ENCODE measurements at places on chromosomes 13 and 19.
A peak's percentile ranks its signal among the peaks of the same experiment; 100 is the strongest.

GRCh38 chr19:6580313-6580712 is 10.6 kb downstream of the CD70 start:
- peak; percentile 94 for DNase-seq

DNA sequence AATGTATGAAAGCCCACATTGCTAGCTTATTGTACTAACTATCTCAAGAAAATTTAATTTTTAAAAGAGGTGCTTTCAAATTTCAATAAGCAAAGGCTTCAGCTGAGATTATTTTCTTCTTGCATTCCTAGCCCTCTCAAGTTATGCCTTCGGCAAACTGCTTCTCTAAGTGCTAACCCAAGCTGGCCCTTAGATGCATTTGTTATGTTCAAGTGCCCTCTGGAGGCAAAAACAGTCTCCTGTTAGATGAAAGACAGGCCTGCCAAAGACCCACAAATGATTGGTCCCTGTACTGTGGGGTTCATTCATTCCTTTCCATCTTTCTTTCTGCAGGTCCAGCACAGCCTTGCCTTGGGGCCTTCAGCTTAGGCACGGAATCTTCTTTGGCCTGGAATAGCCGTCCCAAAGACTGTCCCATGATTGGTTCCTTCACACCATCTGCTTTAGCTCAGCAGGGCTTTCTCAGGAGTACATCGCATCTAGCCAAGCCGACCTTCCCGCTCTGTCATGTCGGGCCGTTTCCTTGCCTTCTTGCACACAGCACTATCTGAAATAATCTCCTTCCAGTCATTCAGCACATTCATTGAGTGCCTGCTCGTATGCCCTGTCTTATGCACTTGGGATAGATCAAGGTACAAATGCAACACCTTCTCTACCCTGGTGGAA is 26.4 kb upstream of the TPTE2 start:
- DNase-seq: peak; percentile 71

DNA sequence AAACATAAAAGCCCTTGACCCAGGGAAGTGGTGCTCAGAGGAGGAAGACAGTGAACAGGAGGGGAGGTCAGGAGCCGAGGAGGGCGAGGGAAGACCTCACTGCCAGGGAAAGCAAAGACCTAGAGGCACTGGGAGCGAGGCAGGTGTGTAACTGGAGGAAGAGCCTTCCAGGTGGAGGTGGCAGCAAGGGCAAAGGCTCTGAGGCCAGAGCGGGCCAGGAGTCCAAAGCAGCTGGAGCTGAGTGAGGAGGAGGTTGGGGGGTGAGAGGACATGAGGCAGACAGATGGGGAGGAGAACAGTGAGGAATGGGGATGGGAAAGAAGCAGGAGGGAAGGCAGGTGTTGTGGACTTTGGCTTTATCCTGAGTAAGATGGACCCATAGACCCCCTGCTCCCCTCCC is 3.7 kb downstream of the UPK1A start:
- DNase-seq: no peak

DNA sequence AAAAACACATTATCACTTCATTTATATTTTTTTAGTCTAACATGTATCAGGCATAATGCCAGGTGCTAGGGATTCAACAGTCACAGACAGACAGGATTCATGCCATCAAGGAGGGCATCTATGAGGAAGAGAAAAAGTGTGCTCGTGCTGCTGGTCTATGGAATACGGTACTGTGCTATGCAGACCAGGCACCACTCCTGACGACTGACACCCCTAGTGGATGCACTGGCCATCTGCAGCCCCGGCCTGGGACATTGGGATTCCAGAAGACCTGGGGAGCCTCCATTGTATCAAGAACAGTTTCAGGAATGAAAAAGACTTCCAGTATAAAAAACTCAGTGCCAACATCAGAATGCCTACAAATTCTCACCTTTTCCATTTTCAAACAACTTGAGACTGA is 94.0 kb downstream of the KLF12 start:
- peak; percentile 61 for DNase-seq

DNA sequence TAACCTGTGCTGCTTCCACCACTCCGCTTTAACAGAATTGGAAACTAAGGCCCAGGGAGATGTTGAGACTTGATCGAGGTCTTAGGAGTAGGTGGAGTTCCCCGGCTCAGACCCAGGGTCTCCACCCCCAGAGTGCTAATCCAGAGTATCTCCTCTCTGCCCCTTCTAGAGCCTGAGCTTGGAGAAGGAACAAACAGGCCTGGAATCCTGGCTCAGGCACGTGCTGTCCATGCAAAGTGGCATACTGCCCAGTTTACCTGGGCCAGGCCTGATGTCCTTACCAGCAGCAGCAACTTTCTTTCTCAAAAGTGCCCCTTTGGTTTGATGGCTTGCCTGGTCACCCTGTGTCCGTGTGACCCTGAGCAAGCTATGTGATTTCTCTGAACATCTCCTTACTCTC is 3.7 kb downstream of the SYNGR4 start:
- no peak for DNase-seq

GRCh38 chr19:344625-345319 is at the start of gene MIER2:
Gene MIER2 (minus strand): TSS chr19:344796. CDS start chr19:344782, 14 bp downstream.
- no peak for DNase-seq

- no peak for DNase-seq
These were observed 2.5 kb downstream of the KDM4B start for GRCh38 chr19:4971424-4971793.

DNA sequence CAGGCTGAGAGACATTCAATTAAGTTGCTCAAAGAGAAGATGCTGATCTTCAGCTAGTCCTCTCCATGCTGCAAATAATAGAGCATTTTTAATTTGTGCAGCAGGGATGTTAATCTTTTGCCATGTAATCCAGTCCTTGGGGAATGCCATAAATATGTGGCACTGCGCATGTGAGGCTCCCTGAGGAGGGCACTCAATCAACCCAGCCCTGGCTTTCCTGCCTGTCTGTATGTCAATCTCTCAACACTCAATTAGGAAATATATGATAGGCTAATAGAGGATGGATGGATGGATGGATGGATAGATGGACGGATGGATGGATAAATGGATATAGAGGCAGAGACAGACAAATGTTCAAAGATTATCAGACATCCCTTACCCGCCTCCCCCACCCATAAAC is 31.6 kb upstream of the POP4 start:
- DNase-seq: no peak

- no peak for DNase-seq
These were observed 8.7 kb downstream of the PIK3R2 start for GRCh38 chr19:18161636-18162002.

DNA sequence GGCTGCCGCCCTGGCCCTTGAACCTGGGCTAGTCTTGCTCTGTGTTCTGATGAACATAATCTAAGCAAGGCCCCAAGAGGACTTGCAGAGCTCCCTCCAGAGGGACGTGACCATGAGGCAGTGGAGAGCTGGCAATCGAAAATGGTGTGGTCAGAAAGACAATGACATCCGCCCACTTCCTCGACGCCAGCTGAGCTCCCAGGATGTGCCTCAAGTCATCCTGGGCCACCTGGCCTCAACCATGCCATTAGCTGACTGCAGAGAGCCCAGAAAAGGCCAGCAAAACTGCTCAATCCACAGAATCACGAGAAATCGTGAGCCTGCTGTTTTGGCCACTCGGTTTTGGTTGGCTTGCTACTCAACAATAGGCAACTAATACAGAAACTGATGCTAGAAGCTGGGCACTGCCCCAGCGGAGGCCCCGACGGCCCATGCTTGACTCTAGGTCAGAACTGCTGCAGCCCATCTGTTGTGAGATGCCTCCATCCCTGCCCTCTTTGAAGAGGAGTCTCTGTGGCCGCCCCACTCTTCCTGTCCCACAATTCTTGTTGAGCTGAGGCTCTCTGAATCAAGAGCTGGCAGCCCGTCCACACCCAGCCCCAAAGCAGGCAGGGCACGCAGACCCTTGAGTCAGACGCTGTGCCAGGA is 53.3 kb downstream of the STK24 start:
- no peak for DNase-seq

DNA sequence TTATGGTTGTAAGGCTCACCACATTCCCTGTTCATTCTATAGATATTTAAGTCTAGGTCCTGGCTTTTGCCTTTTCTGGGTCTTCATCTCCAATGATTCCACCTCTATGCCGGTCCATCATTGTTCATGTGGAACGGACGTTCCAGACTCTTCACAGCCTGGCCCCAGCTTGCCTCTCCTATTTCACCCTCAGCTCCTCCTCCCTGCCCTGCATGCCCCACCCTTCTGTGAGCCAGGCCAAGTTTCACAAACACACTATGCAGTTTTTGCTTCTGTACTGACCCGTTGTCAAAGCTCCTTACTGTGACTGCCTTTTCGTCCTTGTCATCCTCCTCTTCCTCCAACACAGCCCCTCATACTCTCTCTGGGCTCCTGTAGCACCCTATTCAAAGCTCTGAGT is 31.3 kb downstream of the TEX26 start:
- DNase-seq: peak; percentile 18

DNA sequence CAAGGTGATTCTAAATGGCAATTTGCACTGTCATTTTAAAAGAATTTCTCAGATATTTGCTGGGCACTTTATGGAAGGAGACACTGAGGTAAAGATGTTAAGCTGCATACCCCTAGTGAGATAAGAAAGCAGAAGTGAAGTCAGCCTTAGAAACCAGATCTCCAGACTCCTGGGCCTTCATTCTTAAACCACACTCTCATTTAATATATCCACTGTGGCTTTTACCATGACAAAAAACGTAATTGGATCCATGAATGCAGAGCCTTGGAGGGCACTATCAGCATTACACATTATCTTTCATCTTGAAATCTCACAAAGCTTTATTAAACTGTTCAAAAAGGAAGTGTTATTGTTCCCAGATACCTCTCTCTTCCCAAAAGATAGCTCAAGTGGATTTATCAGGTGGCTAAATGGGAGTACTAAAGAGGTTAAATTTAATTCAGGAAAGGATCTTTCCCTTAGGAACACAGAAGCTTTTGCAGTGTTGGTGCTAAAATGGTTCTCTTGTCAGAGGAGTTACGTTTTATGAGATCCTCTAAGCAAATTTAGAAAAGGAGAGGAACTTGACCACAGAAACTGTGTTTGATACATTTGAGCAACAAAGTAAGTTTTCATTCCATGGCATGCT is 1060.4 kb downstream of the EFNB2 start:
- DNase-seq: no peak

DNA sequence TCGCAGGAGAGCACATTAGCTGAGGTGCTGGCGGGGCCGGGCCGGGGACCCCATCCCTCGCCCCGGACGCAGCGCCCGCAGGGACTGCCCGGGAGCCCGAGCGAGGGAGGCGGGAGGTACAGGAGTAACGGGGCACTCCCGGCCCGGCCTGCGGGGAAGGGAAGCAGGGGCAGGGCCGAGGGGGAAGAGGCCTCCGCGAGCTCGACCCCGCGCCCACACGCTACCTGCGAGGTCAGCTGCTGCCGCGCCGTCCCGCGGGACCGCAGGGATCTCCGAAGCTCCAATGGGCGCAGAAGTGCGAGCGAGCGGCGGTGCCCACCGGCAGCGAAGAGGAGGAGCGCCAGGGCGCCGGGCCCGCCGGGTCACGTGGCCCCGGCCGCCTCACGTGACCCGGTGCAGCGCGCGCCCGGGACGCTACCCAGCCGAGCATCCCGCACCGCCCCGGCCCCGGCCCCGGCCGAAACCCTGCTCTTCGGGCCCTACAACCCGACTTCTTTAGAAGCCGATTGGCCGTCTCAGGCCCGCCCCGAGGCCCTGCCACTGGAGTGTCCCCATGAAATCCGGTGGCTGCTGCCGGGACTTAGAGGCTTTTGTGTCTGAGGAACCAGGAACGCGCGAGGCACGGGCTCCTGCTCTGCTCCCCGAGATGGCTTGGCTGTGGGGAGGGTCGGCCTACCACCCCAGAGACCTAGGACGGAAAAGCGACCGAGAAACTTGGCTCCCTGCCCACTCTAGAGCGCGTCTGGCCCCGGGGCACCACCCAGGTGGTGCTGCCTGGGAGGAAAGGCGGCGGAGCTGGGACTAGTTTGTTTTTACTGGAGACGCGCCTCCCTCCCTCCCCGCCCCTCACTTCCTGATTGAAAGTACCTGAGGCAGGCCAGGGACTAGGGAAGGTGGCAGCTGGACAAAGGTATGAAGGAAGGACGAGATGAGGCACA is at the start of gene RCBTB1:
RCBTB1 (minus strand) TSS at position 339 of the 938 bp plus-strand sequence. CDS start 18,279 bp downstream, outside the sequence.
- DNase-seq: peak; percentile 74

DNA sequence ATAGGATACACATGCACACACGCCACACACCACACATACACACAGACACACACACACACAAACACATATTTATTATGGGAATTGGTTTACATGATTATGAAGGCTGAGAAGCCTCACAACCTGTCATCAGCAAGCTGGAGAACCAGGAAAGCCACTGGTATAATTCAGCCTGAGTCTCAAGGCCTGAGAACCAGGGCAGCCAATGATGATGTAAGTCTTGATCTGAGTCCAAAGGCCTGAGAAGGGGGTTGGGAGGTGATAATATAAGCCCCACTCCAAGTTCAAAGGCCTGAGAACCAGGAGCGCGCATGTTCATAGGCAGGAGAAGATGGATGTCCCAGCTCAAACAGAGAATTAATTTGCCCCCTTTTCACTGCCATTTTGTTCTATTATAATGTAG is 18.7 kb upstream of the SOX21 start:
- DNase-seq: no peak

GRCh38 chr19:13083627-13084026 is 19.0 kb downstream of the LYL1 start:
- DNase-seq: no peak
